Mucosa of descending colon (tissue), 3 donors: ENCODE measurements at places on chromosomes 4 and X. TPM values are rescaled to one million over a fixed set of nuclear protein-coding genes. Genes with fewer than 3 reads are reported as not detected.
A peak's percentile ranks its signal among the peaks of the same experiment; 100 is the strongest.

DNA sequence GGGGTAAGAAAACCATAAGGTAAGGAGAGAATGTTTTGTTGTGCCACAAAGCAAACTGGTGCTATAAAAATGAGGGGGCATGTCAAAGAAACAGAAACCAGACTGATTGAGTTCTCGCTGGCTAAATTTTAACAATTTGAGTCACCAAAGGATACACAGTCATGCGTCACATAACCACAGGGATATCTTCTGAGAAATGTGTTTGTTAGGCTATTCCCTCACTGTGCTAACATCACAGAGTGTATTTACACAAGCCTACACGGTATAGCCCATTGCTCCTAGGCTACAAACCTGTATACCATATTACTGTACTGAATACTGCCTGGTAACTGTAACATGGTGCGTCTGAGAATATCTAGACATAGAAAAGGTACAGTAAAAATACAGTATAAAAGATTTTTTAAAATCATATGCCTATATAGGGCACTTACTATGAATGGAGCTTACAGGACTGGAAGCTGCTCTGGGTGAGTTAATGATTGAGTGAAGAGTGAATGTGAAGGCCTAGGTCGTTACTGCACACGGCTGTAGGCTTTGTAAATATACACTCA is 50.1 kb downstream of the FBXW7 start:
- peak; percentile 34 for DNase-seq

- DNase-seq: no peak
Measured at GRCh38 chrX:41005445-41005992, 79.7 kb upstream of the USP9X start.

DNA sequence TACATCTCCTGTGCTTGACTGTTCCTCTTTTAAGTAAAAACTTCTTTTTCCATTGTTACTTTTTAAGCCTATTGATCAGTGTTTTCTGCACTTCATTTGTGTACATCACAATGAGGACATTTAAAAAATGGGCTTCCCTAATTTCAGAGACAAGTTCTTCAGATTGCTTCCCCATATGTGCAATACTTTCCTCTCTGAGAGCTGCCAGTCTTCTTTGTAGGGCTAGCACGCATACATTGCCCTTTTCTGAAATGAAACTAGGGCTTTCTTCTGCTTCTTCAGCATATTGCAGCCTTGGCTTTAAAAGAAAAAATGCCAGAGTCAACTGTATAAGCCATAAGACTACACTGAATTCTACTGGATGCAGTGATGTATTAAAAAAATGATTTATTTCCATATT is 37.8 kb downstream of the FAT4 start:
- DNase-seq: no peak

MAGED4 gene
- 8.5 TPM for total RNA-seq

GRCh38 chr4:152454398-152455011 is 81.4 kb downstream of the FBXW7 start:
- no peak for DNase-seq

MAGEA10 gene
- not detected for total RNA-seq

DNA sequence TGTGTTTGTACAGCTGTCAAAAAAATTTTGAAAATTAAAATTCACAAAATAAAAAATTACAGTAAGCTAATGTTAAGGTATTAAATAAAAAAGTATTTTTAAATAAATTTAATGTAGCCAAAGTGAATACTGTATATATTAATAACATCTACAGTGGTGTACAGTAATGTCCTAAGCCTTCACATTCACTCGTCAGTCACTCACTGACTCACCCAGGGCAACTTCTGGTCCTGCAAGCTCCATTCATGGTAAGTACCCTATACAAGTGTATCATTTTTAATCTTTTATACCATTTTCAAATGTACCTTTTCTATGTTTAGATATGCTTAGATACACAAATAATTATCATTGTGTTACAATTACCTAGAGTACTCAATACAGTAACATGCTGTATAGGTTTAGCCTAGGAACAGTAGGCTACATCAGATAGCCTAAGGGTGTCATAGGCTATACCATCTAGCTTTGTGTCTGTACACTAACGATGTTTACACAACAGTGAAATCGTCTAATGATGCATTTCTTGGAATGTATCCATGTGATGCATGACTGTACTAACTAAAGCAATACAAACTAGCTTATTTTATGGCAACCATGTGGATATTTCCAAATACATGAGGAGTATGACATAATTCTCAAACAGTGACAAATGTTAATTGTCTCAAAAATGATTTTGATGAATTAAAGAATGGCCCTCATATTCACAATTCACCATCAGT is 13.7 kb downstream of the DDX60 start:
- no peak for DNase-seq

- DNase-seq: no peak
Measured at GRCh38 chr4:73871511-73872310, 2.5 kb downstream of the CXCL1 start.

DNA sequence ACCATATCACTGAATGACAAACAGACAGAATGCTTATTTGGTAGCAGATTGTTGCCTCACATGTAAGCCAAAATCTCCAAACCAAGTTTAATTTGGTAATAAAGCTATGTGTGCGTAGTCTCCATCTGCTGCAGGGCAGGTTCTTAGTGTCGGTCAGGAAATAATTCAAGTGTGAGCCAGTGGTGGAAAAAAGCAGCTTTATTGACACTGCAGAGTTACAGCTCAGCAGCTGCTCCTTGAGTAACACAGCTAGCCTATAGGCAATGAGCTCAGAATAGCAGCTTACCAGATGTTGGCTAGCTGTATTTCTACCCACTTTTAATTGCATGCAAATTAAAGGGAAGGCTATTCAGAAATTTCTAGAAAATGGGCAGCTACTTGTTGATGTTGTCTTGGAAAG is 757.8 kb upstream of the HS3ST1 start:
- no peak for DNase-seq

- DNase-seq: no peak
Measured at GRCh38 chr4:53009824-53010223, 147.7 kb downstream of the RASL11B start.

- DNase-seq: no peak
Measured at GRCh38 chrX:54995621-54996020, 1.6 kb upstream of the PFKFB1 start.

ZNF711 gene
- total RNA-seq: 2.1 TPM

- DNase-seq: no peak
Measured at GRCh38 chrX:107567370-107567769, 60.9 kb upstream of the PRPS1 start.

DNA sequence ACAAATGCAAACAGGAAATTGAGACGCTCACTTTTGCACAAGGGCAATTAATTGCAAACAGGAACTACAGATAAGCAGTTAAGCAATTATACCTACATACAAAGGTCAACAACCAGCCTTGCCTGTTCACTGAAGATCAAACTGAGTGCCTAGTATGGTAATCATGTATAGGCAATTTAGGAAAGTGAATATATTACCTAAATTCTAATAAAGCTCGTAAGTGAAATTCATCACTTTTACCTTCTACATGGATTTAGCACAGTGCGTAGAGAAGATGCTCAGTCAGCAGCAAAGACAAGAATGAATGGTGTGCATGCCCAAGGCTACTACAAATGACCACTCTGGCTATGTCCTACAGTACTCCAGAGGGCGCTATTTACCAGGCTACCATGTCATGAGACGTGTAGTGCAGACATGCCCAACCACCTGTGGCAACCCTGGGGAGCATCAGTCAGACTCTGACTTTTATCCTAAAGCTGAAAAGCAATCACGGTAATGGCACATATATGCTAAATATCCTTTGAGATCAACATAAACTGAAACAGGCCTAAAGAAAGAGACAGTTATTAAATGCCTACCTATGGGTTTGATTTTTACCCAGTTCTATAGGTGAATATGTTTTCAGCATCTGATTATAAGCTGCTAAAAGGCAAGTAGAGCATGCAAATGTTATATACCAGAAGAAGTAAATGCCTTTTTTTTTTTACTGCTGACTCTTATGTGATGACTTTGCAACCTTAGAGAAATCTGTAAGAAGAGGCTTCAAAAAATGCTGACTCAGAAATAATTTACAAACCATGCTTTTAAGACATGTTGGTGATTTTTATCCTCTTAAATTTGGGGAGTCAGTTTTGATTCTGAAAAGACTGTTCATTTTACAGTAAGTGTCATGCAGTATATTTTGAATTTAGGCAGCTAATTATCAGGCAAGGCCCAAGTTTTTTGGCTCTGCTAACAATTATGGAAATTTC is 178.0 kb downstream of the PPP3CA start:
- peak; percentile 87 for DNase-seq

- DNase-seq: no peak
Measured at GRCh38 chrX:118724365-118724764, 3.0 kb upstream of the IL13RA1 start.

DNA sequence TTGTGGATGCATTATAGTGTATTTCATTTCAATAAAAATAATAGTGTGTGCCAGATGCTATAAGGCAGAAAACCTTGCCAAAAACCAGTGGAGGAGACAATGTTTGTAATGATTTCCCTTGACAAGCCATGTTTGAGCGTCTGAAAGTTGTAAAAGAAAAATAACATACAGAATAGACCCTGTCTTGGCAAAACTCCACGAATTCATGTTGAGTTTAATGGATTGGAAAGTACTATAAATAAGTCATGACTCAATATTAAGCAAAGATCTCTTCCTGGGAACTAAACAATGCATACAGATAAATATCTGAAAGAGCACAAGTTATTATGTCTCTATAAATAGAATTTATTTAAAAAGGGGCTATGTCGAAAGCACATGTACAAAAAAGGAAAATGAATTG is 543.5 kb downstream of the GABRG1 start:
- DNase-seq: no peak

GRCh38 chrX:13966071-13966792 is 63.5 kb downstream of the GEMIN8 start:
- DNase-seq: no peak

DNA sequence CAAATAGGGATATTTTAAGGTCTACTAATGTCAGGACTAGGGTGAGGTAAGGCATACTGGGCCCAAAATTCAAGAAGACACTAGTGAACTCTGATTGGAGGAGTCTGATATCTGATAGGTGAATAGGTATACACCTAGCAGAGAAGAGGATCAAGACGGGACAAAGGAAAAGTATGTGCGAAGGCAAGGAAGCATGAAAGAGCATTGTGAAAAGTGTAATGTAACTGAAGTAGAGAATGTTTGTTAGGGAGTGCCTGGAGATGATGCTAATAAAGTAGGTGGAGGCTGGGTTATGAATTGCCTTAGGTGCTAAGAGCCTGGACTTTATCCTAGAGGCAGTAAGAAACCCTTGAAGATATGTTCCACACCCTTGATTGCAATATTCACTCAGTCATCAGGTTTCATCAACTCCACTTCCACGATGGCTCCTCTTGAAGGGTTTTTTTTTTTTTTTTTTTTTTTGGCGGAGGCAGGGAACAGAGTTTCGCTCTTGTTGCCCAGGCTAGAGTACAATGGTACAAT is 49.9 kb upstream of the XIAP start:
- DNase-seq: no peak

- DNase-seq: peak; percentile 35
Measured at GRCh38 chr4:89254847-89255246, 52.8 kb downstream of the GPRIN3 start.

BEX1 gene
- 7.3 TPM for total RNA-seq

DNA sequence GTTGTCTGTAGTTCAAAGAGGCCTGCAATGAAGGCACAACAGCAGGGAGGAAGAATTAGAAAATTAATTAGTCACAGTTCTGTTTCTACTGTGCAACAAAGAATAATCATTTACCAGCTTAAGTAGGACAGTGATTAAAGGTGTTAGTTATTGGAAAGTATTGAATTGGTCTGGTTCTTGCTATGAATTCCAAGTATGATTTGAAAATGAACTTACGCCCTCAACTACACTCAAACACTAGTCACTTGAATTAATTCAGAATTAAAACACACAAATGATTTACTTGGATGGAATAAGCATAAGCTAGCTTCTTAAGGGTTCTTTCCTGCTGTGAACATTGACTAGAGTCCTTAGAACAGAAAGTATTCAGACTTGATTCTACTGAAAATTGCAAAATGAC is 69.9 kb upstream of the EXOC1L start:
- no peak for DNase-seq

DNA sequence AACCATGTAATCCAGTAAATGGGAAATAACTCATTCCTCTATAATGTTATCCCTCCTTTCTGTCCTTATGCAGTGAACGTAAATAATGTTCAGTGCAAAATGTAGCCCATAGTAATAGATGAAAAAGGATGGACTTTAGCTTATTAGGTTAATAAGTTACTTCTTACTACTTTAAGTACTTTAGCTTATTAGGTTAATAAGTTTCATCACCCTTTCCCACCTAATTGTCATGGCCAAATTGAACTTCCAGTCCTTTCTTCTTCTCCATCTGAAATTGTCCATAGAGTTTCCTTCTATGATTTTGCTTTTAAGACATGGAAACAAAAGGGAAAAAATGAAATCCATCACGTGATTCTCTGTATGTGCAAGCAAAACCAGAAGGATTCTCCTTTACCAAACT is 15.2 kb upstream of the TMEM165 start:
- no peak for DNase-seq

DNA sequence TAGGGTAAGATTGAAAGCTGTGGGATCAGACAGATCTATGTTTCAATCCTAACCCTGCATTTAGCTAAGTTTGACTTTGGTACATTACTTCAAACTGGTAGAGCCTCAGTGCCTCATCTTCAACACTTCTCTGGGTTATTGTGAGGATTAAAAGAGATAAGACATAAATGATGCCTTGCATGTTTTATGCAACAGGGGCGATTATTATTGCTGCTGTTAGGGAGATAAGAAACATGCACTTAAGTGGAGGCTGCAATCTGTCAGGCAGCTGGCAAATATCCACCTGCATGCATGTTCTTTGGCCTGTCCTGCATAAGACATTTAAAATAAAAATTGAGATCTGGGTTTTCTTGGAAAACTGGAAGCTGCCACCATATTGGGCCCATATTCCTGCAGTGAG is 24.6 kb downstream of the UNC5C start:
- DNase-seq: no peak

DNA sequence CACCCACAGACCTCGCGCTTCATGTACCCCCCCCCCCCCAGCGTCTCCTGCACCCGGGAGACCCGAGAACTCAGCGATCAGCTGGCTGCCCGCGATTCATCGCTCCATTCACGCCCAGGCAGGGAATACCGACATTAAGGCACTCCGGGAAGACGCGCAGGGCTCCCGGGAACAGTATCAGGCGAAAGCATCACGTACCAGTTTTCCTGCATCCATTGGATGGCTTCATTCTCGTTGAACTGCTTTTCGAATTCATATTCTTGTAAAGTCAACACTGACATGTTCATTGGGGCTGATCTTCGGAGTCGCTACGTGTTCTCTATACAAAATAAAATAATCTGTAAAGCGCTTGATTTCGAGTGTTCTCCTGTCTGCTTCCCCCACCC is 373 bp downstream of the ELOVL6 start:
- peak; percentile 56 for DNase-seq

EGF gene
- total RNA-seq: 2.6 TPM

CT45A10 gene
- total RNA-seq: not detected

RBM46 gene
- total RNA-seq: not detected

GRCh38 chrX:37946197-37946596 is 60.2 kb upstream of the SYTL5 start:
- DNase-seq: no peak
